Stimulated activated CD4-positive, alpha-beta T cell treated with anti-CD3 and anti-CD28 coated beads, Interleukin-2, amount 100 ng/mL, for 48 hours (primary cell): ENCODE measurements at places on chromosomes 6 and 20.

- DNase-seq = no peak
Measured at GRCh38 chr6:156960525-156960924, 183.3 kb downstream of the ARID1B start.

- no peak for DNase-seq
Measured at GRCh38 chr20:48198929-48199451, 413.7 kb upstream of the SULF2 start.

DNA sequence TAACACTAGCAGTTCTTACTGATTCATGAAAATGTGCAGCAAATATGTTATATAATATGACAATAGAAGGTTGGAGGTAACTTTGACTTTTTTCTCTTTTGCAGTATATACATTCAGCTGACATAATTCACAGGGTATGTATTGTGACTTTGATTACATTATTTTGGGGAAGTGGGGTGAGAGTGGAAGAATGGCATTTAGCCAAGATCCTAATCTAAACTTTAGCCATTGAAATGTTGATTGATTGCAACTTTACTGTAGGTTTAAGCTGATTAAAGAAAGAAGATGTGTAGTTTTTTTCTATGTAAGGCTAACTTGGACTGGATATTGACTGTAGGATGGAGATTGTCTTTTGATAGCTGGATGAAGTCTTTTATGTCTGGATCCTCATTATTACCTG is 46.0 kb downstream of the MAPK14 start:
- DNase-seq = no peak

DNA sequence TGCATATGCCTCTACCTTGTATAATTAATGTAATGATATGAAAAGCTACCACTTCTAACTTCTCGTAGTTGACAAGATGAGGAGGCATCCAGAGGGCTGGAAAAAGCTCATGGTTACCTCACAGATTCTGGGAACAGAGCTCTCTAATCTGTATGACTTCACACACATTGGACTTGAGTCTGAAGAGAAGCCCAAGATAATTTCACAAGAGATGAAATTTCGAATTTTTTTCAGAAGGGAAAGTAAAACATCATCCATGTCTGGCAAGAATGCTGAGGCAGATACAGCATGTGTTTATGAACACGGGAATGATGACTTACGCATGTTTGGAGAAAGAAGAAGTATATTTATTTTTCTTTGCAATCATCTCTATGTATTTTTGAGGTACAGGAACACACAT is 141.8 kb upstream of the TENT5A start:
- no peak for DNase-seq

- no peak for DNase-seq
Measured at GRCh38 chr6:152094992-152095592, 287.6 kb downstream of the ESR1 start.

GRCh38 chr6:95905132-95905531 is 110.6 kb upstream of the FUT9 start:
- DNase-seq = no peak

DNA sequence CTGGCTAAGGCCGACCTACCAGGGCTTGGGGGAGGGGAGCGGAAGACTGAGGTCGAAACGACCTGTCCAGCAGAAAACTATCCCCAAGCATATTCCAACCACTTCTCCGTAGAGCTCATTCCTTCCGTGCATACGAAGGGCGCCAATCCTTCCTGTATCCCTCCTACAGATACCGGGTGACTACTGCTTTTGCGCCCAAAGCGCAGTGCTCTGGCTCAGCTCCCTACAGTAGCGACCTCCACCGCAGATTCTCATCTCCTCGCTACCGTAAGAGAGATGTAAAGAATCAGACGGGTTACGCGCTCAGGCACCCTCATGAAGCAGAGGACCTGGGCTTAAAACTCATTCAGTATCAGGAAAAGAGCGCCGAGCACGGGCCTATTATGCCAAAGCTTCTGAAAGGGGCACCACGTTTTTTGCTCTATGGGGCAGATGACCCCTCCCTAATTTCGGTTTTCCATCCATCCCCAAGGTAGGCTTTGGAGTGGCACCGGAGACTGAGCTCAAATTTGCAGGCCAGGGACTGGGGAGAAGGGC is 563 bp upstream of the NNAT start:
- no peak for DNase-seq

DNA sequence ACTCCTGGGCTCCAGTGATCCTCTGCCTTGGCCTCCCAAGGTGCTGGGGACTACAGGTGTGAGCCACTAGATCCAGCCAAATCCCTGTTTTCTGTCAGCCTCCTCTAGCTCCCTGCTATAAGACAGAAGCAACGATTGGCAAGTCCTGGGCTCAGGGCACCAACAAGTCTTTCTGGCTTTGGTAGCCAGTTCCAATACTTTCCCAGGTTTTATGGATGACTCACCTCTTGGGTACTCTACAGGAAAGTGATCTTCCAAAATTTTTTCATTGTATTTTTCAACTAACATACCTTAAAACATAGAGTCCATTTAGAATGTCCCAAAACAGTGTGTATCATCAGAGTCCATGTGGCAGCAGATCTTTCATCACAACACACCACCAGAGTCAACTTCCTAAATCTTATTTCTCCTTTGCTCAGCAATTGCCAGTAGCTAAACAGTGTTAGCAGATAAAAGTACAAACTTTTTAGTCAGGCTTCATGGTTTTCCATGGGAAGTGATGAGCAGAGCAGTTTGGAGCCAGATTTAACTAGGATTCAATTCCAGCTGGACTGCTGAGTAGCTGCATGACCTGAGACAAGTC is 13.3 kb downstream of the GABBR1 start:
- no peak for DNase-seq

DNA sequence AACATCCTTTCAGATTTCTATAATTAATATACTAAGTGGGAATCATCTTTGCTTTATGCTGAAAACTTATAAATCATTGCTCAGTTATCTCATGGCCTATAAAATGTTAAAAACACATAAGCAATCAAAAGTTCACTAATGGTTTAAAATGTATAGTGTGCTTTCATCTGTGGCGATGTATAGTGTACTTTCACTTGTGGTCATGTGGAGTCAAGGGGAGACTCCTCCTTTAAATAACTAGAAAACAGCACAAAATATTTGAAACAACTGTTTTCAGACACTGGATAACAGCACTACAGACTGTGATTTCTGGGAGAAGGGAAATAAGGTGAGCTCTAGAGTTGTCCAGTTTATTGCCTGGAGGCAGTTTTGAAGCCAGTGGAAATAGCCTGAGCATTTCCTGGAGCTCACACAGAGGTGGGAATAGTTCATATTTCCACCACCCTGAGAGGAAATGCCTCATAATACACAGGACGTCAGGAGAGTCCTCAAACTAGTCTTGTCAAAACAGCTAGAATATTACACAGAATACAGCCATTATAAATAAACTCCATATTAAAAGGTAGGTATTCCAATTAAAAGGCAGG is 89.4 kb downstream of the CEP162 start:
- no peak for DNase-seq

- DNase-seq = no peak
Measured at GRCh38 chr6:26163427-26164119, 76.3 kb downstream of the HFE start.

- no peak for DNase-seq
Measured at GRCh38 chr6:154306696-154307095, 49.9 kb downstream of the IPCEF1 start.

DNA sequence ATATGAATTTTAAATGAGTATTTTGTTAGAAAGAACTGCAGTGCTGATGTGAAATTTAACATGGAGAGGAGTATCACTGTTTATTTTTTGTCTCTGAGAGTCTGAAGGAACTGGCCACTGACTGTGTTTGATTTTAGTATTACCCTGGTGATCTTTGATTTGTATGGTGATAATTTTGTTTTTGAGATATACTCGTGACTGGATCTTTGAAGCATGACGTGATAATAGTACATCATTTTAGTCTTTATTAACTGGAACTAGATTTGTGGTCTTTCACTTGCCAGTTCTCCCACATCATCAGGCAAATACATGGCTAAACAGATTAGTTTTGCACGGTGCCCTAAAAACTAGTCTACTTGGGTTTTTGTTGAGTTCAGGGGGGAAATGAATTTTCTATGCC is 55.5 kb downstream of the ARID1B start:
- no peak for DNase-seq

GRCh38 chr6:111399626-111400025 is 83.4 kb downstream of the REV3L start:
- no peak for DNase-seq

DNA sequence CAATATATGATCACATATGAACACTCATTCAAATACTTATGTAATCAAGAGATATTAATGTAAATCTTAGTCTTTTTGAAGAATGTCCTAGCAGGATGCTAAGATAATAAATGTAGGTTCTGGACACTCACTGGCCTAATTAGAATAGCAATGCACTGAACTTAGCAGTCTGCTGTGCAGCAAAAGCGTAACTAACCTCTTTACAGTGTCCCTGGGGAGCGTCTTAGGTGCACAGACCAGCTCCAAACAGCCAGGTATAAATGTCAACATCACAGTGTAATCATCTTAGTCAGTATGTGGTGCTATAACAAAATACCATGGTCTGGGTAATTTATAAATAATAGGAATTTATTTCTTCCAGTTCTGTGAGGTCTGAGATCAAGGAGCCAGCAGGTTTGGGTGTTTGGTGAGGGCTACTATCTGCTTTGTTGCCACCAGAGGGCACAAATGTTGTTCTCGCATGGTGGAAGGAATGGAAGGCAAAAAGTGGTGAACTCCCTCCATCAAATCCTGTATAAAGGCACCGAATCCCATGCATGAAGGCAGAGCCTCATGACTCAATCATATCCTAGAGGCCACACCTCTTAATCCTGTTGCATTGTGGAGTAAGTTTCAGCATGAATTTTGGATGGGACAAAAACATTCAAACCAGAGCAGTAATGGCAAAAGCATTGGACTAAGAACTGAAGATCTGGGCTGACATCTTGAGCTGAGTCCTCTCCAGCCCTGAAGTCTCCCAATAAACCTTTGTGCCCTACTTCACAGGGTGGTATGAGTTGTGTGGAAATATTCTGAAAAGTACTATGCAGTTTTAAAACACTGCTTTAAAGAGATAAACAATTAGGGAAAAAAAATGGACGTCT is 41.8 kb upstream of the FOXO3 start:
- DNase-seq = no peak
